ENCODE measurements at places on chromosomes 1 and 21.

- peak; percentile 9 for DNase-seq
Observed at GRCh38 chr1:58346036-58346355, 200.5 kb downstream of the OMA1 start.

- no peak for DNase-seq
Observed at GRCh38 chr1:205985330-205986005, 17.7 kb downstream of the RAB7B start.

DNA sequence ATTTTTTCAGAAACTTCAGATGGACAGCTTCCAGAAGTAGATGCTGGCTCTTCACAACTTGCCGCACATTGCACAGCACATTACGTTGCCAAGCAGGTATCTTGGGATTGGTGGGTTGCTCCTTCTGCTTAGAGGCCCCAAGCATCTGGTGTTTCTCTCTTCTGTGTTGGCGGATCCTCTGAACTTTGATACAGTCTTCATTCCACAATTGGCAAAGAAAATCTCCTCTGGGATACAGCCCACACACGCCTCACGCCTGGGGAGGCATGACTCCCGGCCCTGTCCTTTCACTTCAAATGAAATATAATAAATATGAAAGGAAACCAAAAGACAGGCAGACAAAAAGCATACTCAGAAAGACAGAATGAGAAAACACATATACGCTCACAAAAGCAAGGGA, 72.3 kb upstream of the PPP2R5A start:
- no peak for DNase-seq

DNA sequence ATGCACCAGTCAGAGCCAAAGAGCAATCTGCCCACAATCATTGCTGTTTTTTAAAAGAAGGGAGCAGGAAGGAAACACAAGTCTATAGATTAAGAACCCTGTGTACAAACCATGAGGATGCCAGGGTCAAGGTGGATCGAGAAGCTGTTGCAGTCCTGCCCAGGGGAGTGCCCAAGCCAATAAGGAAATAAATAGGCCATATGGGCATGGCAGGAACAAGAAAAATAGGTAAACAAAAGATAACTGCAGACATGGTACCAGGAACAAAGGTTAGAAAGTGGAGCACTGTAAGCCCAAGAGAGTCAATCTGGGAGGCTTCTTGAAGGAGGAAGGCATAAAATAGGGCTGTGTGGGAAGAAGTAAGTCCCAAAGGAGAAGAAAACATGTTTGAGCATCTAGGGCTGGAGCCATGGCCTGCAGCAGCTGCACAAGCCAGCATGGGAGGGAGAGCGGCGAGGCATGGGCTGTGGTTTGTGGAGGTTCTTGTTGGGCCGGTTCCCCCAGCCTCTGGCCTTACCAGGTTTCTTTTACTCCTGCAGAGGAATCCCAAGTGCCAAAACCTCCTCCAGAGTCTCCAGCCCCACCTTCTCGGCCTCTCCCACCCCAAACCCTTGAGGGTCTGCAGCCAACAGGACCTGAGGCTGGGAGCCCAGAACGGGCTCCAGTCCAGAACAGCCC, 13.6 kb downstream of the INAVA start:
- no peak for DNase-seq

GRCh38 chr1:85132078-85132720, 68.6 kb downstream of the SYDE2 start:
- no peak for DNase-seq

DNA sequence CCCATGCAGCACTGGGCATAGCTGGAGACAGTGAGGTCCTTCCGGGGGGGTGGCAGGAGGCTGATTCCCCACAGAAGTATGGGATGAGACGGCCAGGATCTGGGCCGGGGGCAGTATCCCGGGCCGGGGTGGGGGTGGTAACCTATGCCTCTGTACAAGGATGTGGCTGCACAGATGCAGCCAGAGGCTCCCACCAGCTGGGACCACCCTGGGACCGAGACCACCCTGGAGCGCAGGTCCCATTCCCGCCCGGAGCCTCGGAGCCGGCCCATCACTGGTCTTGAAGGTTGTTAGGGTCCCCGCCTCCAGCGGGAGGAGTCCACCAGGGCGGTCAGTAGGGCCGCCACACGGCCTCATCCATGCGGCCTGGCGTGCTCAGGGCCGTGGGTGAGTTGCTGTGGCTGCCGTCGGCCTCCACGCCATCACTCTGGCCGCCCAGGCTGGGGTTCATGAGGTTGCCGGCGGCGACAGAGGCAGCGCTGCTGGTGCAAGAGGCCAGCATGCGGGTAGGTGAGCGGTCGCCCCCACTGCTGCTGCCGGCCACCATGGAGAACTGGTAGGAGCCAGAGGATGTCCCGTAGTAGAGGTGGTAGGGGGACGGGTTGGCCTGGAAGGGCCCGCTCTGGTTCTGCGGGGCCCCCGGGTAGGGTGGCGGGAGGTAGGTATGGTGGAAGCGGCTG, 28.1 kb downstream of the RUNX3 start:
- no peak for DNase-seq

DNA sequence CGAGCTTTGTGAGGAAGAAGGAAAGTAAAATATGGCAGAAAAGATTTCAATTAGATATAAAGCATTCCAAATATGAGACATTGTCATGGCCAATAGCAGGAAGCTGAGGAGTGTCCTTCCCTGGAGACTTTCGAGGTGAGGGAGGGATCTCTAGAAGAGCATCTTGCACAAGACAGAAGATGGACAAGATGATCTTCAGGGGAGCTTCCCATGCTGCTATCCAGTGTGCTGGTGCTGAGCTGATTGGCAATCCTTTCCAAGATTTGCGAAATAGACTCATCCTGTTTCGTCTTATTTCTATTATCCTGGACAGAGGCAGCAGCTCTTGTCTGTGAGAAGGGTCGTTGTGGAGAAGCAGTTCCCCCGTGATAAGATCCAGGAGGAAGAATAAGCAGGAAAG, 342.0 kb upstream of the CAMK1G start:
- no peak for DNase-seq

- no peak for DNase-seq
Observed at GRCh38 chr1:98267423-98267822, 346.6 kb upstream of the DPYD start.

- DNase-seq, result no peak
Observed at GRCh38 chr1:64387389-64388285, 82.3 kb upstream of the CACHD1 start.
